Astrocyte of the spinal cord (primary cell): ENCODE measurements at places on chromosomes 1 and 21.

GRCh38 chr1:41108696-41109275 is 87.3 kb upstream of the SLFNL1 start:
- no peak for DNase-seq

DNA sequence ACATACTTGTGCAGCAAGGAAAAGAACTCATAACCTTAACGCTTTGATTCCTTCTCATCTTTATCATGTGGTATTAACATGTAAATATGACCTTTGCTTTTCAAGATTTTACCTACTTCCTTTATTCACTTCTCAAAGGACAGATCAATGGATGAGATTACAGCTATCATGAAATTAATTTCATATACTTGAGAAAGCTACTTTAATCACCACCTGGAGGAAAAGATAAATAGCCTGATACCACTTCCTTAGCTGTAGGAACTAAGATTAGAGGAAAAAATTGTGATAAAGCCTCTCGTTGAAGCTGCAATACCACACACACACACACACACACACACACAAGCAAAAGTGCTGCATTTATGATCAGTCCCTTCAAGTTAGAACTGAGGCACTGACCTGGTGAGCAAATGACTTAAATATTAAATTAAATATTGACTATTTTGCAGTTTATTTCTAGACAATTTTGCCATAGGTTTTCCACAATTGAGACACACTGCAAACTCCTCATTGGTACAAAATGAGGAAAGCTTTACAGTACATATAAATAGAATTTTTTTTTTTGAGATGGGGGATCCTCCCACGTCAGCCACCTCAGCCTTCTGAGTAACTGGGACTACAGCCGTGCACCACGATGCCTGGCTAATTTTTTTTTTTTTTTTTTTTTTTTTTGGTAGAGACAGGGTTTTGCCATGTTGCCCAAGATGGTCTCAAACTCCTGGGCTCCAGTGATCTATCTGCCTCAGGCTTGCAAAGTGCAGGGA is 27.2 kb upstream of the DMRTB1 start:
- no peak for DNase-seq

DNA sequence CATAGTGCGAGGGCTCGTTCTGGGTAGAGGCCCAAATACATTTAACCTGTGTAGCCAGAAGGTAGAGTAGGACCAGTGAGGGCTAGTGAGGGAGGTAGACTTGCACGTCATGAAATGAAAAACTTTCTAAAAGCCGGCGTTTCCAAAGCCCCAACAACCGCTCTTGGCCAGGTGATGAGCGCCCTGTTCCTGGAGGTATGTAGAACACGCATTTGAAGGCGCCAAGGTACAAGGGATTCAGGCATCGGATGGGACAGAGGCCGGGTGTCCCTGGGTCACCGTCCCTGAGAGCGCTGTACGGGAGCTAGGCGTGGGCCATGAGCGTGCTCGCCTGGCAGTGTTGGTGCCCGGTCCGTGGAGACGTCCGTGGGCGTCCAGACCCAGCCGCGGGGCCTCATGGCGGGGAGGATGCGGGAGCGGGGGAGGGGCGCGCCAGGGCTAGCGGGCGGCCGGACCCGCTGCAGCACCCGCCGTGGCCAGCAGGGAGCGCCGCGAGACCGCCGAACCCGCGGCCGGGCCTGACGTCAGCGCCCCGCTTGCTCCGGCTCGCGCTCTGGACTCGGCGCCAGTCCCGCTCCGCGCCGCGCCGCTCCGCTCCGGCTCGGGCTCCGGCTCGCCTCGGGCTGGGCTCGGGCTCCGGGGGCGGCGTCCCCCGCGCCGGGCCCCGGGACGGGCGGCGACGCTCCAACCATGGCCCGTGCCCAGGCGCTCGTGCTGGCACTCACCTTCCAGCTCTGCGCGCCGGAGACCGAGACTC is at the start of gene PTPRU:
Gene PTPRU (plus strand): TSS at position 568 of the 757 bp plus-strand sequence. CDS start 123 bp downstream, at position 691.
- peak; percentile 42 for DNase-seq

GRCh38 chr1:160859166-160859565 is 3.5 kb downstream of the CD244 start:
- DNase-seq = no peak

DNA sequence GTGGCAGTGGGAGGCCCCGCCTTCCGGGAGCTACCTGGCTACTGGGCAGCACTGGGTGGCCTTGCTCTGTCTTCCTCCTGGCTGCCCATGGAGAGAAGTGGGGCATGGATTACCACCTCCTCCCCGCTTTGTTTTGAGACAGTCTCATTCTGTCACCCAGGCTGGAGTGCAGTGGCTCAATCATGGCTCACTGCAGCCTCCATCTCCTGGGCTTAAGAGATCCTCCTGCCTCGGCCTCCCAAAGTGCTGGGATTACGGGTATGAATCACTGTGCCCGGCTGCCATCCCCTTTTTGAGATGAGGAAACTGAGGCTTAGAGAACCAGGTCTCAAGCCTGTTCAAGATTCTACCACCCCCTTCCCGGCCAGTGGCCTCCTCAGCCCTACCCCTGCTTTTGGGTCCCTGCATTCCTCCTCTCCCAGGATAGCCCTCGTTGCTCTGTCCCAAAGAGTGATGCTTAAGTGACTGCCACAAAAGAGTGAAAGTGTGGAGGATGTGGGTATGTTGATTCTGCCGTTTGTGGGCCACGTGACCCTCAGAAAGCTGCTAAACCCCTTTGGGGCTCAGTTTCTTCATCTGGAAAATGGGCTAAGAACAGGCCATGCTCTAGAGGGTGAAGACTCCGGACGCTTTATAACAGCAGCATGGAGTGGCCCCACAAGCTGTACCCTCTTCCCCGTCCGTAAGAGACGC is 7.8 kb downstream of the HES3 start:
- no peak for DNase-seq

DNA sequence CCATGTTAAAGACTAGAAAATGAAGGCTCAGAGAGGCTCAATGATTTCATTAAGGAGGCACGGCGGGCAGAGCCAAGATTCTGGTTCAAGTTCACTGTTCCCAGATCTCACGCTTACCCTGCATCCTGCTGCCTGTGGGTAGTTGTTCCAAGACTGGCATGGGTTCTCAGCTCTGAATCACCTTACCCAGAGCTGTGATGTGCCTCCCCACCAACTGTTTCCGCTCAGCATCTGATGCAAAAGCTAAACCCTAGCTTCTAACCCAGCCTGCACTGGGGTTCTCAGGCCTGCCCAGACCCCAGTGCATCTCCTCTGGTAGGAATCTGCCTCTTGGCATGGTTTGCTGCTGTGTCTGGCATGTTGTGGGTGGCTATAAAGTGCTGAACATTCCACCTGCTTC is 11.8 kb downstream of the TNR start:
- DNase-seq = no peak

DNA sequence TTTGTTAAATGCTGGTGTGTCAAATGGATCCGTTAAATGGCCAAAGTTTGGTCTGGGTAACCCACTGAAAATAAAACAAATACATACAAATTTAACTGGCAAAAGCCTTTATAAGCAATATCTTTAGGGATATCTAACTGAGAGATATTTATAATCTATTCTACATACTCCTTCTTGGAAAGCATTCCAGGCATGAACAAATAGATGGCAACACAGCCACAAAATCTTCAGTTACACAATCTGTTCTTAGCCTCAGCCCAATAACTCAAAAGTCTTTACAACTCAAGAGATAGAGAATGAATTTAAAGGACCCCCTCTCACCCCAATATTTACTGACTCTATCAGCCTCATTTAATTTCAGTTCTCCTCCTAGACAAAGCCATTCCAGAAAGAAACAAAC is 58.7 kb downstream of the NRDC start:
- DNase-seq = no peak

- no peak for DNase-seq
Measured at GRCh38 chr1:209704584-209704983, at the start of gene HSD11B1. Gene HSD11B1 (plus strand): TSS chr1:209704846. CDS start chr1:209704943, 97 bp downstream.

GRCh38 chr1:74583397-74583796 is 71.0 kb upstream of the LRRC53 start:
- no peak for DNase-seq

DNA sequence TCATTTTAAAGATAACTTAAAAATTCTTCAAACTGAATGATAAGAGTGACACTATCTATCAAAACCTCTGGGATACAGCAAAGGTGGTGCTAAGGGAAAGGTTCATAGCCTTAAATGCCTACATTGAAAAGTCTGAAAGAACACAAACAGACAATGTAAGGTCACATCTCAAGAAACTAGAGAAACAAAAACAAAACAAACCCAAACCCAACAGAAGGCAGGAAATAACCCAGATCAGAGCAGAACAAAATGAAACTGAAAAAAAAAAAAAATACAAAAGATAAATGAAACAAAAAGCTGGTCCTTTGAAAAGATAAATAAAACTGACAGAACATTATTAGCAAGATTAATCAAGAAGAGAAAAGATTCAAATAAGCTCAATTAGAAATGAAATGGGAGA is 6.8 kb downstream of the ODF2L start:
- DNase-seq = no peak

GRCh38 chr1:201414051-201414738 is 7.3 kb downstream of the TNNI1 start:
- DNase-seq = no peak

DNA sequence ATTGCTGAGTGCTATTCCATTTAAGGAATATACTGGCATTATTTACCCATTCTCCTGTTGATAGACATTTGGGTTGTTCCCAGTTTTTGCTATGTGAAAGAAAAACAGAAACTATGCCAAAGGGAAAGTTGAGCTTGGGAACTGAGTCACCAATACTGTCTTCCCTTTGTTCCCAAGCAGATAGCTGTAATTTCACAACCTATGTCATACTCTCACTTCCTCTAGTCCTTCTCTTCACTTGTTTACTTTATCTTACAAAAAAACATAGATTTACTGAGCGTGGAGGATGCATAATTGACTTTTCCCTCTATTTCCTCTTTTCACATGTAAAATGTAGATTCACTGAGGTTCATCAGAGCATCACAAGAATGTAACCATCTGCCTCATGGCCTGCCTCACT is 32.4 kb upstream of the PGBD5 start:
- peak; percentile 9 for DNase-seq

GRCh38 chr1:202888221-202888530 is 773 bp downstream of the RABIF start:
- peak; percentile 49 for DNase-seq

GRCh38 chr21:38511198-38511597 is 12.9 kb upstream of the ERG start:
- no peak for DNase-seq

DNA sequence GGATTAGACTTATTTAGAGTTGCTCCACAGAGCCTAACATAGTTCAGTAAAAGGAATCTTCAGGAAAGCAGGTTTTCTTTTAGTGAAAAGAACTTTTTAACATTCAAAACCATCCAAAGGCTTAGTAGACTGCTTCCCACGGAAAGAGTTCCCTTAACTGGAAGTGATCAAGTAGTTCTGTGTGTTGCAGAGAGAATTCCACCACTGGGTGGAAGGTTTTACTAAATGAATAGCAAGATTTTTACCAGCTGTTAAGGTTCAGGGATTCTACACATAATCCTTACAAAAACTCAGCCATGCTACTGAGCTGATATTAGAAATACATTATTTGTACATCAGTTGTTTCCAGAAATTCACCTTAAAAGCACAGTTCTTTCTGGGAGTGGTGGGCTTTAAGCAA is 119.7 kb downstream of the GDAP2 start:
- DNase-seq = no peak

- DNase-seq = no peak
Measured at GRCh38 chr1:116460783-116461376, 87.8 kb downstream of the ATP1A1 start.

DNA sequence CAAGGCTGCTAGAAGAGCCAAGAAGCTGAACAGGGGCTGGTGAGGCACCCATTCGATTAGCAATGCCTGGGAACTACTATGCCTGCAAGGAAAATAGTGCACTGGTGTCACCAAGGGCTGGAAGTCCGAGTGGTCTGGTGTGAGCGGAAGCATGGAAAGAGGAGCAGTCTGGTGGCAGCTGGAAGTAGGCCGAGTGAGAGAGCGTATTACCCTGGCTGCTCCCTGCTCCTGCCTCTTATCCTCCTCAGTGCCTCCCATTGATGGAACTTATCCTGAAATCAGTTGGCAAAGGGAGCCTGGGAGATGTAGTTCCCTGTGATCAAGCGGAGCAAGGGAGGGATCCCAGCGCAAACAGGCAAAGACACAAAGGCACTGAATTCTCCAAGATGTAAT is 9.6 kb downstream of the SMAP2 start:
- peak; percentile 20 for DNase-seq

DNA sequence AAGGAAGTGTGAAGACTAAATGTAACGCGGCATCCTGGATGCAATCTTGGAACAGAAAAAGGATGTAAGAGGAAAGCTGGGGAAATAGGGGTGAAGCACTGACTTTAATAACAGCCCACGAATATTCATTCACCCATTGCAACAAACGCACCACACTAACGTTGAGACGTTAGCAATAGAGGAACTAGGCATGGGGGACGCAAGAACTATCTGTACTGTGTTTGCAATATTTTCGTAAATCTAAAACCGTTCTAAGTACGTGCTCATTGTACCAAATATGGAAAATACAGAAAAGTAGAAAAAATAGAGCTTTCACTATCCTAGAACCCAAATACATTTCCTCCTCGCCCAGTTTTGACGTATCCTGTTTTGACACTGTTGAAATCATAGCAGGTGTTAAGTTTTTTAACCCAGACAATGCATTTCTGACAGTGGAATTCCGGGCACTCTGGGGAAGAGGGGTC is 3.9 kb downstream of the LAPTM5 start:
- DNase-seq = no peak

GRCh38 chr1:10170239-10170574 is 40.2 kb upstream of the KIF1B start:
- peak; percentile 12 for DNase-seq

GRCh38 chr1:44676484-44677200 is 2.1 kb downstream of the ARMH1 start:
- peak; percentile 32 for DNase-seq

GRCh38 chr1:241822846-241823245 is 25.2 kb upstream of the EXO1 start:
- no peak for DNase-seq

GRCh38 chr1:50972766-50973165 is 2.7 kb downstream of the CDKN2C start:
- no peak for DNase-seq

DNA sequence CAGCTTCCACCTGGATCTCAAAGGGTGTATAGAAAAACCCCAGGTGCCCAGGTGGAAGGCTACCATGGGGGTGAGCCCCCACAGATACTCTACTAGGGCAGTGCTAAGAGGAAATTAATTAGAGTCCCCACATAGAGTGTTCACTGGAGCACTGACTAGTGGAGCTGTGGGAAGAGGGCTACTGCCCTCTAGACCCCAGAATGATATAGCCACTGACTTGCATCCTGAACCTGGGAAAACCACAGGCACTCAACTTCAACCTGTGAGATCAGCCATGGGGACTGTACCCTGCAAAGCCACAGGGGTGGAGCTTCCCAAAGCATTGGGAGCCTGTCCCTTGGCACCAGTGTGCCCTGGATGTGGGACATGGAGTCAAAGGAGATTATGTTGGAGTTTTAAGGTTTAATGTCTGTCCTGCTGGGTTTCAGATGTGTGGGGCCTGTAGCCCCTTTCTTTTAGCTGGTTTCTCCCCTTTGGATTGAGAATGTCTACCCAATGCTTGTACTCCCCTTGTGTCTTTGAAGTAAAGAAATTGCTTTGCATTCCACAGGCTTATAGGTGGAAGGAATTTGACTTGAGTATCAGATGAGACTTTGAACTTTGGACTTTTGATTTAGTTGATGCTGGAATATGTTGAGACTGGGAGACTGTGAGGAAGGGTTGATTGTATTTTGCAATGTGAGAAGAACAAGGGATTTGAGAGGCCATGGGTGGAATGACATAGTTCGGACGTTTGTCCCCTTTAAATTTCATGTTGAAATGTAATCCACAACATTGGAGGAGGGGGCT is 31.8 kb upstream of the CDC14A start:
- DNase-seq = no peak
